Aorta (tissue), 5 donors: ENCODE measurements at places on chromosomes 13 and 19. TPM values are rescaled to one million over a fixed set of nuclear protein-coding genes. Genes with fewer than 3 reads are reported as not detected.

GRCh38 chr19:30757837-30758617, 385.8 kb downstream of the ZNF536 start:
- H3K4me1 ChIP-seq: no peaks in the 10 kb centered on the region
- no peaks in the 10 kb centered on the region for H3K27me3 ChIP-seq
- no peak overlapping the region for H3K4me3 ChIP-seq
- no peak overlapping the region for H3K27ac ChIP-seq
- H3K36me3 ChIP-seq: no peaks in the 10 kb centered on the region
- no peak for DNase-seq

ZNF575 gene
- 4.6 TPM for total RNA-seq

GRCh38 chr19:32687681-32688080, 3.9 kb upstream of the NUDT19 start:
- no peak overlapping the region for H3K4me3 ChIP-seq
- H3K27ac ChIP-seq: no peak overlapping the region
- no peaks in the 10 kb centered on the region for H3K4me1 ChIP-seq
- no peak for DNase-seq
- H3K27me3 ChIP-seq: no peaks in the 10 kb centered on the region

BCL2L12 gene
- total RNA-seq: 14.0 TPM

DNA sequence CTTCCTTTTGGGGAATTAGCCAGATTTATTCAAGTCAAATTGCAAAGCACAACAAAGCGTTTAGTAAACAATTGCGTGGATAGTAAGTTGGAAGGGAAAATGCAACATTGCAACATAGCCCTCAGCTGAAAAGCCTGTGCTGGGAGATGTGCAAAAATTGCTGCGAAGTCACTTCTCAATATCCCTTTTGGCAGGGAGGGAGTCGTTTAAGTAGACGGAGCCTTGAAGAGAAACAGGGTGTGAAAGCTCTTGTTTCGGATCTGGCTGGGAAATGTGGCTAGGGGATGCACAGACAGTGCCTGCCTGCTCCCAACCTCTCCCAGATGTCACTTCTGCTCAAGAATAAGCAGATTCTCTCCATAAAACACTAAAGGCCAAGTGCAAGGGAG, 56.8 kb downstream of the SLC7A1 start:
- H3K4me3 ChIP-seq: no peak overlapping the region
- H3K27ac ChIP-seq: no peak overlapping the region
- no peaks in the 10 kb centered on the region for H3K27me3 ChIP-seq
- H3K4me1 ChIP-seq: peaks cover 2% of the 10 kb centered on the region

CLEC17A gene
- not detected for total RNA-seq

GRCh38 chr13:46202188-46202795, 9.4 kb upstream of the LRRC63 start:
- H3K36me3 ChIP-seq: no peaks in the 10 kb centered on the region
- H3K4me3 ChIP-seq: no peak overlapping the region
- DNase-seq: no peak
- no peaks in the 10 kb centered on the region for H3K4me1 ChIP-seq

GRCh38 chr19:17091758-17092333, 16.3 kb downstream of the MYO9B start:
- no peak overlapping the region for H3K27ac ChIP-seq
- H3K4me3 ChIP-seq: no peak overlapping the region
- no peaks in the 10 kb centered on the region for H3K27me3 ChIP-seq
- no peaks in the 10 kb centered on the region for H3K36me3 ChIP-seq
- no peaks in the 10 kb centered on the region for H3K4me1 ChIP-seq

DNA sequence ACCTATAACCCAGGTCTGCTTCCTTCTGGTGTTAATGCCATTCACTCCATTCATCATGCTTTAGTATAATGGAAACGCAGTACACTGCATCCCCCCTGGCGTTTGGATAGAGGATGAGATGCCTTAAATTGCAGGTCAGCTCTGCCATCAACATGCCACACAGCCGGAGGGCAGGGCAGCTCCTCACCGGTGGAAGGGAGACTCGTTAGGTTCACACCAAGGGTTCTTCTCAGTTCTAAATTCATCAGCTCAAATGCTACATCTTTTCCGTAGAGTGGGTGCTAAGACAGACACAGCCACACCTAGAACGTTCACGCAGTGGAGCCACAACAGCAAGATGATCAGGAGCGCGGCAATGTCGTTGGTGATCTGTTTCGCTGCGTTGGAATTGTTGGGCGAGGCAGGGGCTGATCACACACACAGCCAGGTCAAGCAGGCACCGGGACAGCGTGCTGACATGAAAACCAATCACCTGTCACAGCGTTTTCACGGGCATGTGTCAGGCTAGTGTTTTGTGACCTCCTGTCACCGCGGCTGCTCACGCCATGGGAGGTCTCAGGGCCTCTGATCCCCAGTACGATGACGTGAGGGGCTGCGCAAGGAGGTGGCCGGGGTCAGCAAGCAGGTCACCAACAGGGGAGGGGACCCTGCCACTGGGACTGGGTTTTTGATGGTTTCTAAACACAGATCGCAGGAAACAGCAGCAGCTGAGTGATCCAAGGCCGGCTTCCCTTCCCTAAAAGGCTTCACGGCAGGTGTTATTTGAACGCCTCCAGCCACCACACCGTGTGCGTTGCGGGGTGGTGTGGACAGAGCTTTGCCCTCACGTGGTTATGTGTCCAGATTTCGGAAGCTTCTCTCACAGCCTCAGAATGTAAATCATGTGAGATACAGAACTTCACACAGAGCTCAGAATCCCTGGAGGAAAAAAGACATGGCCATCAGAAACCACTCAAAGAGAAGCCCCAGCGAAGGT, 94.3 kb upstream of the IRS2 start:
- no peak for DNase-seq
- no peak overlapping the region for H3K4me3 ChIP-seq
- H3K27ac ChIP-seq: no peak overlapping the region

IFNL1 gene
- not detected for total RNA-seq

- H3K36me3 ChIP-seq: no peaks in the 10 kb centered on the region
- H3K27ac ChIP-seq: no peak overlapping the region
- no peak for DNase-seq
- no peaks in the 10 kb centered on the region for H3K27me3 ChIP-seq
Observed at GRCh38 chr13:42847891-42848663, 66.7 kb downstream of the FAM216B start.

- no peaks in the 10 kb centered on the region for H3K4me1 ChIP-seq
- DNase-seq: no peak
- H3K36me3 ChIP-seq: no peaks in the 10 kb centered on the region
- H3K27ac ChIP-seq: no peak overlapping the region
Observed at GRCh38 chr19:18647371-18647767, 10.5 kb downstream of the KLHL26 start.

IGFL3 gene
- total RNA-seq: not detected

DNA sequence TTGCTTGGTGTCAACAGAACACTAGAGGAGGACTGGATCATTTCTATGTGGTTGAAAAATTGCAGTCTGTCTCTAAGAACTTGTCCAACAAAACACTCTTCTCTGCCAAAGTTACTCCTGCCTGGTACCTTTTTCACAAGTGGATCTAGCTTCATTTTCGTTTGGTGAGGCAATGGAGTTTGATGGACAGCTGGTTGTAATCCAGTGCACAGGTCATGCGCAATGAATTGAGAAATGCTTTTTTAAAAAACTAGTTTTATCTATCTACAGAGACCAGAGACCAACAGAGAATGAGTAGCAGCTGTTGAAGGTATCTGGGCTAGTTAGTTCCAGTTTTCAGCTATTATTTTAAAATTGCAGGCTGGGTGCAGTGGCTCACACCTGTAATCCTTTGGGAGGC, 12.0 kb upstream of the KBTBD6 start:
- H3K27me3 ChIP-seq: no peaks in the 10 kb centered on the region
- no peak for DNase-seq
- no peaks in the 10 kb centered on the region for H3K36me3 ChIP-seq
- no peak overlapping the region for H3K27ac ChIP-seq
- no peak overlapping the region for H3K4me3 ChIP-seq
